ENCODE measurements at places on chromosomes 3 and 15. TPM values are rescaled to one million over a fixed set of nuclear protein-coding genes. Genes with fewer than 3 reads are reported as not detected.

GRCh38 chr3:9901967-9902366 lies 681 bp upstream of the IL17RE start:
- DNase-seq, result no peak

DNA sequence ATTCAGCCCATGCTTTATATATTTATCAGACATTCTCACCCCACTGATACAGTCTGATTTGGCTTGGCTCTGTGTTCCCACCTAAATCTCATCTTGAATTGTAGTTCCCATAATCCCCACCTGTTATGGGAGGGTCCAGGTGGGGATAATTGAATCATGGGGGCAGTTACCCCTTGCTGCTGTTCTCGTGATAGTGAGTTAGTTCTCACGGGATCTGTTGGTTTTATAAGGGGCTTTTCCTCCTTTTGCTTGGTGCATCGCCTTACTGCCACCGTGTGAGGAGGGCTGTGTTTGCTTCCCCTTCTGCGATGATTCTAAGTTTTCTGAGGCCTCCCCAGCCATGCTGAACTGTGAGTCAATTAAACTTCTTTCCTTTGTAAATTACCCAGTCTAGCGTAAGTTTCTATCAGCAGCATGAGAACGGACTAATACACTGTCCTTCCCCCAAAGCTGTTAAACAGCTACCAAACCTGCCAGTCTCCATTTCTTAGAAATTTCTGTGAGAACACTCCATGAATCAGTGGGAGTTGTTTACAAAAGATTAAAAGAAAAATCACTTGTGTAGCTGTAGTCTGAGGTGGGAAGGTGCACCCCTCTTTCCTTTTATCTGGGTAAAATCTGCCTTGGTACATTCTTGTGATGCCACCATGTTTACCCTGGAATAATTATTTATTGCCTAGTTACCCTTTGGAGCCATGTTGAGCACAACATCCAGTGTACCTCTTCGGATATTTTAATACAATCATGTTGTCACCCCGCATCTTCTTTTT lies 160.5 kb downstream of the THSD4 start:
- DNase-seq, result no peak

DNA sequence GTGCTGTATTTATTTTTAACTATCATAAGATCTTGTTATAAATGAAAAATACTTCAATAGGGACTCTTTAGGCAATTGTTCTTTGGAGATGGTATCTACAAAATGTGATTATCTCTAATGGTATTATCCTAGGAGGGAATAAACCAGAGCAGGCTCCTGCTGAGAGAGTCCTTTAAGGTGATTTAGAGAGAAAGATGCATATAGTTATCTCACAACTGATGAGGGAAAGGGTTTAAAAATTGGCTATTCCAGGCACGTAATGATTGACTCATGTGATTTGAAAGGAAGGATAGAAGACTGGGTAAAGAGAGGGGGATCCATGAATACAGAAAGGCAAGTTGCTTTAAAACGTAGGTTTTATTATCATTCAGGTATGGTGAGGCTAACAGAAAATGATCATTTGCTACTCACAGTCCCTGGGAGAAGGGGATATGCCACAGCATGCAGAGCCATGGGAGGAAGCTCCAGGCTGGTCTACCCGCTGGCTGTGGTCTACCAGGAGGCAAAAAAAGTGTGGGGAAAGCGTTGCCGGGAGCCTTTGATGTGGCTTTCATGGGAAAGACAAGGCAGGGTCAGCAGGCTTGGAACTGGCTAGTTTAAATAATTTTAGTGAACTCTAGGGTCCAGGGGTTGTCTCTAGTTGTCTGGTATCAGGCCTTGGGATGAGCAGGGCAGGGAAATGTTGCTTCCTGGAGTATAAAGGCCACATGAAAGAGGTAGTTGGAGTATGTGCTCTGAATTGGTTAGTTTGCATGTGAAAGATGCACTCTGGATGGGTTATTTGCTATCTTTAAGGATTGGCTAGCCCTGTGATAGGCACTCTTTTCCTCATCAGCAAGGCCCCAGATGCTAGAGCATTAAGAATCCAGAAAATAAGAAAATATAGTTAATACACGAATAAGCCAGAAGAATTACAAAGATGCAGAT lies 798.4 kb upstream of the GRM7 start:
- DNase-seq, result no peak

The TMEM89 gene
- not detected for total RNA-seq

DNA sequence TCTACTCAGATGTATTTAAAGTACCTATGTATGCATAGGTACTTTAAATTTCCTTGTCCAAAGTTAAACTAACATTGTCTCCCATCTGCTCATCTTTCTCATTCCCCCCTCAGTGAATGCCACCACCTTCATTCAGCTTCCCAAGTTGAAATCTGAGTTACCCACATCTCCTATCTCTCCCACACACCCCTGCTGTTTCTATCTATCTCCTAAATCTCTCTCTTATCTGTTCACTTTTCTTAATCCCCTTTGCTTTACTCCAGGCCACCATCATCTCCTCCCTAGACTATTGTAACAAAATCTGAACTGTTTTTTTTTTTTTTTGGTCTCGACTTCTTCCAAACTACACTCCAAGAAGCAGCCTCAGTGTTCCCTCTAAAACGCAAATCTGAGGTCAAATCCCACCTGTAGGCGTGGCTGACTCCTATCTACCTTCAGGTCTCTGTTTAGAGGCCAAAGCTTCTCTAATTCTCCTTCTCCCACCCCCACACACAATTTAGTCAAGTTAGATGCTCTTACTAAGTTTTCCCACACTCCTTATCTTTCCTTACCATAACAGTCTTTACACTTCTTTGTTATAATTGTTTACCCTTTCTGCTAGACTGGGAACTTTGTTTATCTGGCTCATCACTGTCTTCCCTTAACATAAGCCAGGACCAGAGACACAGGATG lies 3.5 kb upstream of the NEO1 start:
- DNase-seq, result peak; percentile 37

GRCh38 chr3:11847607-11848006 lies 922 bp upstream of the TAMM41 start:
- no peak for DNase-seq

- peak; percentile 63 for DNase-seq
These were observed 630.8 kb upstream of the KCNMB2 start for GRCh38 chr3:177905173-177906125.

The PSTPIP1 gene
- total RNA-seq, result not detected

- DNase-seq, result no peak
These were observed 63.9 kb downstream of the DAPK2 start for GRCh38 chr15:63982381-63982854.

- DNase-seq, result no peak
These were observed 108.5 kb downstream of the APBA2 start for GRCh38 chr15:28994142-28994830.

DNA sequence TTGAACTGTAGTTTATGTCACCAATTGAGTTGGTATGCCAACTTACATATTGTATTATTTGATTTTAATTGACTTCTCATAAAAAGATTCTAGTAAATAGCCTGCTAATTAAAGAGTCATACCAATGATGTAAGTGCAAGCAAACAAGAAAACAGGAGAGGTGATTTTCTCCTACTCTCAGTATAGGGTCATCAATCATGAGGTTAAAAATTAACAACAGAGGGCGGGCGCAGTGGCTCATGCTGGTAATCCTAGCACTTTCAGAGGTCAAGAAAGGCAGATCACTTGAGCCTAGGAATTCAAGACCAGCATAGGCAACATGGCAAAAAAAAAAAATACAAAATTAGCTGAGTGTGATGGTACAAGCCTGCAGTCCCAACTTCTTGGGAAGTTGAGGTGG lies 108.7 kb downstream of the MYO9A start:
- no peak for DNase-seq

GRCh38 chr15:74295800-74296199 lies 59.7 kb downstream of the CCDC33 start:
- DNase-seq, result no peak

- no peak for DNase-seq
These were observed 16.0 kb downstream of the ROBO2 start for GRCh38 chr3:77055841-77056341.

GRCh38 chr3:194749631-194750490 lies 64.2 kb downstream of the FAM43A start:
- DNase-seq, result no peak

DNA sequence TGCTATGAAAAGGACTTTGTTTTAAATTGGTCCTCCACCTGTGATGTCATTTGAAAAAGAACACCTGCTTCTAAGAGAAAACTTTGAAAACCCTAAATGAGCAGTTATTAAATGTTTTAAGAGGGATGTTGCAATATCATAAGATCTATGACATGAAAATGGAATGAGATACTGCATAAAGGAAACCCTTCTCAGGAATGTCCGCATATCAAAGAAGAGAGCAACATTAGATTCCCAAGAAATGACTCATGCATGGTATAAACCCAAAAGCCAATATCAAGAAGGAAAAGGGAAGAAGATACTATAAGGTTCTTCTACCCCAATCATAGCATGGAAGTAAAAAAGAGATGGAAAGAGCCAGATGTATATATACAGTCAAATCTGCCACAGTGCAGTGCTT lies 627.5 kb upstream of the LMCD1 start:
- no peak for DNase-seq

GRCh38 chr15:40040293-40040635 lies 1.3 kb upstream of the SRP14 start:
- DNase-seq, result no peak

DNA sequence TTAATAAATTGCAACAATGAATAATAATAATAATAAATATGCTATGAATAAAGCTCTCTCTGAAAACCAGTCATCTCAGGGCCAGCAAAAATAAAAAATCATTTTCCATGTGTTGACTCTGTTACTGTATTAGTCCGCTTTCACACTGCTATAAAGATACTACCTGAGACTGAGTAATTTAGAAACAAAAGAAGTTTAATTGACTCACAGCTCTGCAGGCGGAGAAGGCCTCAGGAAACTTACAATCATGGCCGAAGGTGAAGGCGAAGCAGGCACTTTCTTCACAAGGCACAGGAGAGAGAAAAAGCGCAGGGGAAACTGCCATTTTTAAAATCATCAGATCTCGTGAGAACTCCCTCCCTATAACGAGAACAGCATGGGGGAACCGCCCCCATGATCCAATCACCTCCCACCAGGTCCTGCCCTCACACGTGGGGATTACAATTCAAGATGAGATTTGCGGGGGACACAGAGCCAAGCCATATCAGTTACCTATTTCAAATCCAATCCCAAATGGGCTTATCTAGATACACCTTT lies 224.1 kb downstream of the IGSF11 start:
- DNase-seq, result no peak

GRCh38 chr3:77686560-77686959 lies 646.7 kb downstream of the ROBO2 start:
- DNase-seq, result no peak

GRCh38 chr15:61879219-61879618 lies 181.0 kb downstream of the VPS13C start:
- DNase-seq, result no peak

DNA sequence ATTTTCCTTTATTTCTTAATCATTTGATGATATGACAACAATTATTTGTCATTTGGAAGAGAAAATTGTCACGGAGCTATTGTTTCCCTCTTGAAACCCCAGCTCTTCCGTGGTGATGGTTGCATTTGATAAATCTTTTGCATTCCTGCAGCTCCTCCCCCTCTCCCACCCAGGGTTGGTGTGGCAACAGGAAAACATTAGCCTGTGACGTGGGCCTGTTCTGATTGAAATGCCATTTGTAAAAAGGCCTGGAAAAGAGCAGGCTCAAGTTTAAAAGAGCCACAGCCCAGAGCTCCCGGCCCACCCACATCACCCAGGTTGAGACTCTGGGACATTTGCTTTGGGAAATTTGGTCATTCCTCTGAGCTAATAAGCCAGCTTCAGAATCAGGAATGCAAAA lies 282.5 kb downstream of the RPLP1 start:
- peak; percentile 97 for DNase-seq

The P2RY14 gene
- total RNA-seq, result not detected

GRCh38 chr15:48693484-48693883 lies 48.0 kb upstream of the FBN1 start:
- DNase-seq, result no peak

DNA sequence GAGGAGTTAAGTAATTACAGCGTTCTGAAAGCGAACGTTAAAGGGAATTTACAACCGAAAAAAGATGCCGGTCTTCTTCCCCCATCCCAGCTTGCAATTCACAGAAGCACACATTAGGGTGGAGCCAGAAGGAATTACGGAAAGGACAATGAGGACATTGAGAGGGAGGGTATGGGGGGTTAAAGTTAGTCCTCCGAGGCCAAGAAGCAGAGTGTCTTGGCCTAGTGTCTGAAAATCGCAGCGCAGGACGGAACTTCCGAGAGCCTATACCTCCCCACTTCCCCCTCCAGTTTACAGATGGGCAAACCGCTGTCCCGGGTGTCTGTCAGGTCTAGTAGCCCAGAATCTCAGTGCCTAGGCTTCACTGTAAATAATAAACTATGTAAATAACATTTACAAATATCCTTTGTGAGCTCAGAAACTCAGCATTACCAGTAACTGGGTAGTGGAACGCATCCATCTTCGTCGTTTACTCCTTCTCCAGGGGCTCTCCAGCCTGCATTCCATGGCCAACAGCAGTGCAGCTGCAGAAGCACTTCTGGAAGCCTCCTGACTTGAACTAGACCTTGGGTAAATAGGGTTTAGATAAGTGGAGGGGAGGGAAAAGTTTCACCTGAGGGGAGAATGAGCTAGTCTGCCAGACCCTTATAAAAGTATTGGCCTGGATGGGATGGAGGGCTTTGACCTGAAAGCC lies 922 bp downstream of the ADPRH start:
- no peak for DNase-seq

The EIF4G1 gene
- total RNA-seq, result 257 TPM

DNA sequence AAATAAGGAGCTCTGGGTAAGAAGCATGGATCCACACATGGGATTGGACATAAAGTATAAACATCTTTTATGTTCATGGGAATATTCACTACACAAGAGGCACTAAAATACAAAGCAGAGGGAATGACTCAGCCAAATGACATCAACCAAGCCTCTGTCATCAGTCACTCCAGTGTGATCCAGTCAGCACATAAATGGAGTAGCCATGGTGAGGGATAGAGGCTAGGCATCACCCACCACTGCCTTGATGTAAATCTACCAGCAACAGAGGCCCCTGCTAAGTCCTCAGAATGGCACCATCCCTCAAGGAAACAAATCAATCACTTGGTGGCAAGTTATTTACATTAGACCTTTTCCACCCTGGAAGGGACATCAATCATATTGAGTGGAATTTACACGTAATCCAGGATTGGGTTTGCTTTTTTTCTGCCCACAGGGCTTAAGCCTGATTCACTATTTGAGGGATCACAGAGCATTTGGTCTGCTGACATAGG lies 27.2 kb downstream of the VEPH1 start:
- no peak for DNase-seq

DNA sequence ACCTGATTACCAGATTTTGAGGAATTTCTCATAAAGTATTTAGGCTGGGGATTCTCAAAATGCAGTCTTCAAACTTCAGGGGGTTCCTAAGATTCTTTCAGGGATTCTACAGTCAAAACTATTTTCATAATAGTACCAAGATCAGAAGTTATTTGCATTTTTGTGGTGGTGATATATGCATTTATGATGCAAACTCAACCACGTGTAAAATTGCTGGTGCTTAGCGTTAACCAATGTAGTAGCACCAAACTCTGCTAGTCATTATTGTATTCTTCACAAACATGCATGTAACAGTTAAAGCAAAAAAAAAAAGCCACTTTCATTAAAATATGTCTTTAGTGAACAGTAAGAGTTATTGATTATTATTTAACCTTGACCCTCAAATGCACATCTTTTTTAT lies 274.9 kb upstream of the DNAJC19 start:
- DNase-seq, result no peak

The SI gene
- total RNA-seq, result not detected

The ADAMTS9 gene
- total RNA-seq, result 4.0 TPM

All from SJSA1 (cell line).